ENCODE measurements at places on chromosomes 3 and 15. TPM values are rescaled to one million over a fixed set of nuclear protein-coding genes. Genes with fewer than 3 reads are reported as not detected.

DNA sequence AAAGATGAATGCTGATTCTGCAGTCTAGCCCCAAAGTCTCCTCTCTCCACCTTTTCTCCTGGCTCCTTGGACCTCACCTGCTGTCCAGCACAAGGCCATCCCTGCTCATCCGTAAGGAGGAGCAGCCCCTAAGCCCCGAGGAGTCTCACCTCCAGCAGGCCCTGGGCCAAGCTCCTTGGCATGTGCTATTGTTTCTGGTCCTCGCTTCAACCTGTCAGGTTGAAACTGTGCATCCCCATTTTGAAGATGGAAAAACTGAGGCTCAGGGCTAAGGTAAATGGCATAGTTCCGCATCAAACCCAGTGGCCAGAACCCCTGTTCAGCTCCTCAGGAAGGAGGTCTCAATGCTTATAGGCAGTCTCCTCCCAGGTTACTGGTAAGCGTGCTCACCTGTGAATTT, 26.1 kb downstream of the CHDH start:
- no peak for DNase-seq

The CHRD gene
- polyA plus RNA-seq: 10.6 TPM

- DNase-seq: no peak
Measured at GRCh38 chr15:37517191-37517895, 417.0 kb upstream of the MEIS2 start.

DNA sequence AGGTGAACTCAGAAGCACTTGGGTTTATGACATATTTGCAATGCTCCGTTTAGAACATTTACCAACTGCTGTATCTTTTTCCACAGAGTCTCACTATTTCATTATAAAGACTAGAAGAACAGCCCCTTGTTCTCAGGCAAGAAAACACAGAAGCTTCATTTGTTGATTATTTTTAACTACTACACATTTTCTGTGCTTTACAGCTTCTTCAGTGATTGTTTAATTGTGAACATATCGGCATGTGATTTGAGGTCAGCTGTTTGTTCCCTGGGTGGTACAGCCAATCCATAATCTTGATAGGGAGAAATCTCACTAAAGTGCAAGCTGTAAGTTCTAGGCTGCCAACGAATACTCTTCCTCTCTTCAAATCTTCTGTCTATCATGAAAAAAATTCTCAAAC, 31.0 kb upstream of the DLG1 start:
- DNase-seq: no peak

The SPINK8 gene
- polyA plus RNA-seq: 0.43 TPM

The SLC12A1 gene
- polyA plus RNA-seq: 433 TPM

GRCh38 chr15:66132251-66132816, 121.2 kb downstream of the MEGF11 start:
- DNase-seq: no peak

- no peak for DNase-seq
Measured at GRCh38 chr3:98536456-98537017, 4.8 kb downstream of the GPR15 start.

GRCh38 chr15:88986949-88987590, 73.9 kb upstream of the MFGE8 start:
- no peak for DNase-seq

DNA sequence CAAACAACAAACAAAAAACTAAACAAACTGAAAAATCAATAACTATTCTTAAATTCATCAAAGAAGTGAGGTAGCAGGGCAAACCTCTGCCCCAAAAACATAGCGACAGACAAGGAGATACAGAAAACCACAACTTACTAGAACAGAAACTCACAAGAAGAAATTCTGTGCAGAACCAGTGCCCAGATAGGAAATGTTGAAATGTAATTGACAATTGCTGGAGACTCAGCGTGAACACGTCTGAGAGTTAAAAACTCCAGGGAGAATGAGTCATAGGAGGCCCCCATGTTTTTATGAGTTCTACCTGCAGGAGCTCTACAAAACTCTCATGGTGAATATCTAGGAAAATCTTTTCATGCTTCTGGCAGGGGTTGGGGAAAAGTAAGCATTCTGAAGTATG, 95.5 kb upstream of the SETMAR start:
- DNase-seq: no peak

The GRK7 gene
- polyA plus RNA-seq: 0.18 TPM

The PIGB gene
- polyA plus RNA-seq: 30.8 TPM

The RETNLB gene
- polyA plus RNA-seq: not detected

DNA sequence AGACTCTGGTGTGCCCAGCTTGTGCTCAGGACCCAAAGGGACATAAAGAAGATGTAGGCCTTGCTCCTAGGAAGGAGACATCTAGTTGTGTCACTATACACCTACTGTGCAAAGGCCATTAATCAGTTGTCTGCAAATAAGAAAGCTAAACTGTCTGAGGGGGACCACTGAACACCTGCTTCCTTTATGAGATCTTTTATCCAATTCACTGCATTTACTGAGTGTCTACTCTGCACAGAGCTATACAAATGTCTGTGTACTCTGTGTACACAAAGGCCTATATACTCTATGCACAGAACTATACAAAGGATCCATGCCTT, 124.8 kb downstream of the CTNNB1 start:
- no peak for DNase-seq

The NR1I2 gene
- 0.78 TPM for polyA plus RNA-seq

GRCh38 chr15:79431636-79432344, at the start of gene MINAR1:
Gene MINAR1, plus strand, starts transcription at chr15:79432336. Its CDS starts 23,812 bp downstream, at chr15:79456148.
- DNase-seq: peak; percentile 41

DNA sequence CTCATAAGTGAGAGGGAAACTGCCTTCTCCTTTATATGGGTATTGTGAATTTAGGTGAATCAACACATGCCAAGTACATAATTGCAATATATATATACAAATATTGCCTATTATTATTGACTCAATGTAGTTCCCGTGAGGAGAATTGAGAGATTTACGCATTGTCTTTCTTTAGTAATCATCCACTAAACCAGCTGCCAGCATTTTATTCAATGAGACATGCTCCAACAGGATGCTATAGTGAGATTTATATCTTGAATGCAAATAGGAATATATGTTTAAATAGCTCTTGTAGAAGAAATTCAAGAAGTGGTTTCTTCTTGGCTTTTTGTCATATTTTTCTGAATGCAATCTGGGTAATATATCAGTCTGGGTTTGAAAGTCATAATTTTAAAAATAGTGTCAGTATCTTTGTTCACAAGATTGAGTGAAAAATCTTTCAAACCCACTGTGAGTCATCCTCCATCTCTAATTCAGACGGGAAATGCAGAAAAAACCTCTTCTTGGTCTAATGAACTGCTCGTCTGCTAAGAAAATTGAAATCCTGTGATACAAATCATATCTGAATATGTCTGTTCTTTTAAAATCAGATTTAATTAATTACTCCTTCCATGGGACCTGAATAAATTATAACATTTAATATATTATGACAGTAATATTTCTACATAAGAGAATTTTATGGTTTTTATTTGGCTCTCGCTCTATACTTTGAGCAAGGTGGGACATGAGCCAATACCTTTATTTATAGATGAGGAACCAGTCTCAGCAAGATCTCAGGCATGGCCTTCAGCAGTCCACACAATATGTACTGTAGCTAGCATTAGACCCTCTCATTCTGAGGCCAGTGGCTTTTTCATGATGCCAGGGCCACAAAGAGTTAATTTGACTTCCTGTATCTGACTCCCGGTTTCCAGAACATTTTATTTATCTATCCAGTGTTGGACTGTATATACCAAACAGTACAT, 516.0 kb downstream of the GABRG3 start:
- DNase-seq: no peak

- no peak for DNase-seq
Measured at GRCh38 chr15:70859322-70859908, 5.5 kb upstream of the LARP6 start.

- DNase-seq: no peak
Measured at GRCh38 chr3:50574444-50574831, 5.1 kb downstream of the HEMK1 start.

The CNTN4 gene
- 30.1 TPM for polyA plus RNA-seq

The GJD2 gene
- polyA plus RNA-seq: not detected

The CKMT1A gene
- polyA plus RNA-seq: 2.5 TPM

DNA sequence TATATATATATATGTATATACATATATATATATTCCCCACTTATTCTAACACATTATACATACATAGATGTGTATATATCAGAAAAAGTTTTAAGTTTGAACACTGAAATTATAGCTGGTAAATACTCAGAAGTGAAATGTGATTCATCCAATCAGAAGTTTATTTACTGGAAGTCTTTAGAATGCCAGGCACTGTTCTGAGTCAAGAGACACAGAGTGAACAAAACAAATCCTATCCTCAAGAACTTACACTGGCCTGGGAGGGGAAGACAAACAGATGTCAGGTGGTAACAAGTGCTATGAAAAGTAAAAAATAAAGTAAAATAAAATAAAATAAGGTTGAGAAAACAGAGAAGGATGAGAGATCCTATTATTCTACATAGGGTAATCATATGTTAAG, 13.4 kb downstream of the DHX36 start:
- no peak for DNase-seq

The DUOXA2 gene
- polyA plus RNA-seq: not detected

DNA sequence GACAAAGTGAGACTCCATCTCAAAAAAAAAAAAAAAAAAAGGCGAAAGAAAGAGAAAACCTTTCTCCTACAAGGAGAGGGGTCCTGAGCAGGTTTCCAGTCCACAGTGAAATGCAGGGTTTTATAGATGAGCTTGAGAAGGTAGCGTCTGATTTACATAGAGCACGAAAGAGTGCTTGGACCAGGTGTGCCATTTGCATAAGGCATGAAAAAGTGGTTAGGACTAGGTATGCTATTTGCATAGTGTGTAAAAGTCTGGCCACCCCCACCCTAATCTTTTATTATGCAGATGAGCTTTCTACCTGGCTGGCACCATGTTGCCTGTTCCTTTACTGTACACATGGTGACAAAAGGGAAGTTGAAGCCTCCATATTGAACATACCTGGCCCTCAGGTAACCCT, 13.6 kb upstream of the RNU6-1 start:
- no peak for DNase-seq

- DNase-seq: no peak
Measured at GRCh38 chr3:195597848-195598247, 14.1 kb upstream of the APOD start.

- DNase-seq: no peak
Measured at GRCh38 chr3:20319551-20319950, 133.5 kb upstream of the SGO1 start.

- no peak for DNase-seq
Measured at GRCh38 chr3:152480282-152480953, 211.7 kb downstream of the MBNL1 start.

All from left kidney (tissue), 8 donors.